Mesangial cell (primary cell): ENCODE measurements at places on chromosomes 6 and 20. TPM values are rescaled to one million over a fixed set of nuclear protein-coding genes. Genes with fewer than 3 reads are reported as not detected.

Gene LRRC73
- under 0.01 and 1.4 TPM in 2 replicates for total RNA-seq

Gene FLOT1
- total RNA-seq = 127 and 150 TPM in 2 replicates

Gene ADGB
- not detected in 2 replicates for total RNA-seq

Gene RANBP9
- 16.0 and 19.9 TPM in 2 replicates for total RNA-seq

Gene C6orf141
- 2.3 and 9.1 TPM in 2 replicates for total RNA-seq

Gene POPDC3
- 2.9 and 11.4 TPM in 2 replicates for total RNA-seq

Gene DEF6
- 2.6 and 3.2 TPM in 2 replicates for total RNA-seq

Gene ABHD16B
- total RNA-seq = not detected in 2 replicates

Gene RNF144B
- 2.1 and 13.2 TPM in 2 replicates for total RNA-seq

Gene SPATS1
- not detected in 2 replicates for total RNA-seq
